Fibroblast of skin of back (primary cell): ENCODE measurements at places on chromosomes 11 and 22.

DNA sequence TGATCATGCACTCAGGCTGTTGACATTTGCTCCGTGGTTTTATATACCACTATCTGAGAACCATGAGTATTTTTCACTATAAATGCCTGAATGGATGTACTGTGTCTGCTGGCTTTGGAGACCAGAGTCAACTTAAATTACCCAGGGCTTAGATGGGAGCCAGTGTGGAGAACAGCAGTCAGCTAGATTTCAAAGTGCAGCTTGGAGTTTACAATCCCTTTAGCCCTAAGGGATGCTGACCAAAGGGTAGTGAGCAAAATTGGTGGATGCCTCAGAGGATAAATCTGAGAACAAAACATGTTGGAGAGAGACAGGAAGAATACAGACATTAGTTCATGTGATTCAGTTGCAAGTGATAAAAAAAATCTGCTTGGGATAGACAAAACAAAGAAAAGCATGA, 327.5 kb downstream of the C11orf87 start:
- DNase-seq, result no peak

DNA sequence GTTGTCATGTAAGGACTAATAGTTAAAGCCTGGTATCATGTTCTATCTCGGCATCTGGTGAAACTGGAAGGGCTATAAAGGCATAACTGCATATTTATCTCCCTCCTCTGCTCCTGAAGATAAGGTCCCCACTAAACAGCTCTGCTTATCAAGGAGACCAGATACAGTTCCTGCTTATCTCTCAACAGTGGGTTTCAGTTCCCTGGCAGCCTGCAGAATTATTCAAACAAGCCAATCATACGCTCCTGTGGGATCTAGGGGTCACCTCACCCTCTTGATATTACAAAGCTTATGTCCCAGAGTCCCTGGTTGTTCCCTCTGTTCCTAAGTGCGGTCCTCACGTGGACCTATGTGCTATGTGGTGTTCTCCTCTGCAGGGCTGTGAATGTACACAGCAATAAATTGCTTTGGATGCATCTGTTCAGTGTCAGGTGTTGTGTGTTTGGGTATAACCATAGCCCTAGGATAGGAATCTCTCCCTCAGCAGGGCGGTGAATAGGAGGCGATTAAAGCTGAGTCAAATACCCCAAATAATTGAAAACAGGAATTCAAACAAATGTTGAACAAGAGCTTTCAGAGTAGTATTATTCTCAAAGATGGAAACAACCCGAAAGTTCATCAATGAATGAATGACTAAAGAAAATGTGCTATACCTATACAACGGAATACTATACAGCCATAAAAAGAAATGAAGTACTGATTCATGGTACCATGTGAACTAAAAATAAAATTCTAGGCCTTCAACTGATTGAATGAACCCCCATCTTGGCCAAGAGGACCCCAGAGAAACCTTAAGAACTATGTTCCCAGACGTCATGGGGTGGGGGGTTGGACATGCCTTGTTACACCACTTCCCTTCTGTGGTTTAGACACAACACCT, 3.1 kb upstream of the OOSP4A start:
- no peak for DNase-seq

DNA sequence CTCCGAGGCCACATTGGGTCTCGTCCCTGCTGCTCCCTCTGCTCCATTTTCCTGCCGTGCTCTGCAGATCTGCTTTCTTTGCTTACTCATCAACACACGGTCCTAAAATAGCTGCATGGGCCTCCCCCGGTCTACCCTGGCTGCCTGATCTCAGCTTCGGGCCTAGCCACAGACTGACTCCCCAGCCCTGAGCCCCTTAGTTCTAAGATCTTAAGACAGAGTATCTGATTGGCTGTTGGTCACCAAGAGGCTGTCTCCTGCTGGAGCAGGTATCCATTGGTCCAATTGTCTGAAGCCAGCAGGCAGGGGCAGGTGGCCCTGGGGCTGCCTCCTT, 53.7 kb upstream of the NECTIN1 start:
- peak; percentile 76 for DNase-seq

GRCh38 chr11:114925591-114925990, 247.3 kb downstream of the NXPE2 start:
- DNase-seq, result no peak

GRCh38 chr22:32803020-32803737, 1.7 kb downstream of the TIMP3 start:
- peak; percentile 77 for DNase-seq

GRCh38 chr11:20599221-20600019, at the start of gene SLC6A5:
TSS of gene SLC6A5 (plus strand) at chr11:20599608. CDS start at chr11:20599673, 65 bp downstream.
- peak; percentile 44 for DNase-seq

GRCh38 chr11:117606790-117607189, 190.2 kb downstream of the DSCAML1 start:
- no peak for DNase-seq

DNA sequence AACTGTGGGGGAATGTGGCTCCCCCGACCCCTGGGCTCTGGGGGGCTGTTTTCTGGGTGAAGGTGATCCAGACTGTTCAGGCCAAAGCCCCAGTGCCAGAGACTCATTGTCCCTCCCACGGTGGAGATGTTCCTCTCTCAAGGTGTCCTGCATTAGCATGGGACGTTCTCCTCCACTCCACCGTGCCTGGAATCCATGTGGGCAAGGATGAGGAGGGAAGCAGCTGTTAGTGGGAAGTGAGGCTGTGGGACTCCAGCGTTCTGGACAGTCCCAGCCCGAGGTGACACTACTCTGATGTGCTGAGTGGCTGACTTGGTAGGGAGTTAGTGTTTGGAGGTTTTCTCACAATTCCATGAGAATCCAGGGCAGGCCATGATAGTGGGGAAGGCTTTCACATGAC, 31.4 kb upstream of the CLDN5 start:
- DNase-seq, result no peak

- DNase-seq, result no peak
Measured at GRCh38 chr22:47257976-47258375, 495.5 kb downstream of the TBC1D22A start.

DNA sequence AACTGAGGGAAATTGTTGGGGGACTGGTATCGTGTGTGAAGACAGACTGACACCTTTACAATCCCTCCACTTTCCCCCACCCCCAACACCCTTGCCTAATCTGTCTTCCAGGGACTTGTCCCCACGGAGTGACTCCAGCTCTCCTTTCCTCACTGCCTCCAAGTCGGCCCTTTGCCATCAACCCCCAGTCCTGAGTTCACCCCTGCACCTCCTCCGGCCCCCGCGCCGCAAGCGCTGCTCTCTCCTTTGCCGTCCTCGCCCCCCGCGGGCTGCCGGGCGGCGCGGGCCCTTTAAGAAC, 183 bp upstream of the ABCG4 start:
- no peak for DNase-seq

DNA sequence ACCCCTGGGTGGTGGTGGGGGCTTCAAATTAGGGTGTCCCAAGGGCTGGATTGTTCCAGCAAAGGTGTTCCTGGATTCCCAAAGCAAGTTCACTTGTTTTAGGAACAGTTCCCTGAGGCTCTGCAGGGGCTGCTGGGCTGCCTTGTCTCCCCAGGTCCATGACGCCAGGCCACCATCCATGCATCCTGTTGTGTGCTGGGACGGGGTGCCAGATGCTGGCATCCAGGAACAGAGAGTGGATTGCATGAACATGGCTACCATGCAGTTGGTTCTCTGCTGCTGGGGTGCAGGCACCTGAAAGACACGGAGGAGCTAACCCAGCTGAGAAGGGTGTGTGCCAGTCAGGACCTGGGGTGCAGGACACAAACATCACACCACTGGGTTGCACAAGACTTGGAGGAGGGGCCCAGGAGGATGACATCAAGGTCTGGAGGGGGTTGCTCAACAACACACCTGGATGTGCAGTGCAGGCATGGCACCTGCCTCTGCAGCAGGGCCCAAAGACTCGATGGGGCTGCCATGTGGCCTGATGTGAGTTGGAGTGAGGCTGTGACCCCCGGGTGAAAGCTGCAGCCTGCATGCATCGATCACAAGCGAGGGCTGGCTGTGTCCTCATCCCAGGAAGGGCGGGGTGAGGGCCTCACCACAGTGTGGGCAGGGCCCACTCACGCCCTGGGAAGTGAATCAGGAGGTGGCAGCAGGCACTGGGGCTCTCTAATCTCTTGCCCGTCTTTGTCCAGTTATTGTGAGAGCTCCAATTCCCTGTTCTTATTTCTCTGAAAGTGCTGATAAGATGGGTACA, 74.0 kb upstream of the CLDN5 start:
- DNase-seq, result no peak

GRCh38 chr11:20125927-20126326, 34.3 kb downstream of the DBX1 start:
- DNase-seq, result peak; percentile 79

DNA sequence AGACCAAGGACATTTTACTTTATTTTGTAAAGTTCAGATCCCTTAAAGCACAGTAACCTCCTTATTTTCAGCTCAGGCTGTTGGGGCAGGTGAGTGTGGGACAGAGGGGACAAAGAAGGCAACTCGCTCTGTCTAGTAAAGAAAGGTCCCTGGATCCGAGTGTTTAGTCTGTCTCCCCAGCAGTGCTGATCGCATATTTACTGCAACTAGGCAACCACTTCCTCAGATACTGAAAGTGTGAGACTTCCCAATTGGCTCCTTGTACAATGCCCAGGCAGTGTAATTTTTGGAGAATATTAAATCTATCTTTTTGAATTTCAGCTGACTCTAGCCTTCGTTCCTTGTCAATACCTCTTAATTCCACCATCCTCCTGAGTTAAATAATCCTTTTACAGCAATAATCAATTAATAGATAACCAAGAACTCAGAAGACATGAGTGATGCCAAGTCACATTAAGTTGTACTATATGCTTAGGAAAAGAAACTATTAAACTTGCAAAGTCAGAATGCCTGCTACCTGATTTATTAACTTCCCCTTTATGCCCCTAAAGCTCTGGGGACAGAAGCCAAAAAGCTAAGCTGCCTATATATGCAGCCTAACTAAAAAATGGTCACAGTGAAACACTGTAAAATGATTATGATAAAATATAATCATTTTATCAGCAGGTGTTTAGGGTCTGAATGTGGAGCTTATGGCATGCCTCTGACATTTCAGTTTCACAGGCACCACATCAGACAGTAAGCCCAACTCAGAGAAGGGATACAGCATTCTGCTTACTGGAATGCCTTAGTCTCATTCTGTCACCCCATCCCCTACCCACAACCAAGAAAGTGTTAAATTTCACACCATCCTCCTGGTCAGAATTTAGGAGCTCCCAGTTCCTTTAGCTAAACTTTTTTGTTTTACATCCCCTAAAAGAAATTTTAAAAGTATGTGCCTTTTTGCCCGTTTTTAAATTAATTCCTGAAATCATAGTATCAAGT, 138.7 kb downstream of the TRIM44 start:
- DNase-seq, result no peak

- no peak for DNase-seq
Measured at GRCh38 chr11:73189315-73189714, 28.8 kb upstream of the P2RY2 start.

- no peak for DNase-seq
Measured at GRCh38 chr11:111077530-111078322, 167.8 kb upstream of the POU2AF2 start.

GRCh38 chr11:16603890-16604793, 134.3 kb upstream of the C11orf58 start:
- DNase-seq, result peak; percentile 43

DNA sequence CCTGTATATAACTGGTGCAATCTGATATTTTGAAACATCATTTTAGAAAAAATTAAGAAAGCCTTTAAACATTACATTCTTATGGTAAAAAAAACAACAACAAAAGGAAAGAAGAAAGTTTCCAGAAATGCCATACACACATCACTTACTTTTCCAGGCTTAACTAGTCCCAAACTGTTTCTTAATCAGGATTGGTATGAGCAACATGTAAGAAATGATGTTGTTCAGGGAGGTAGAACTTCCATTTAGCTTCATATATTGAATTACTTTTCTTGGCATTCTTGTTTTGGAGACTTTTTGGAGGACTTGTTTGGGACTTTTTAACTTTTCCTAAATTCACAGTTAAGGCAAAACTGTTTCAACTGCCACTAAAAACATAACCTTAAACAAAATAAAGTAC, 791.5 kb downstream of the METTL15 start:
- no peak for DNase-seq

- no peak for DNase-seq
Measured at GRCh38 chr11:57787920-57788702, 26.5 kb downstream of the CTNND1 start.

- DNase-seq, result no peak
Measured at GRCh38 chr11:84799112-84799511, 828.0 kb downstream of the DLG2 start.

DNA sequence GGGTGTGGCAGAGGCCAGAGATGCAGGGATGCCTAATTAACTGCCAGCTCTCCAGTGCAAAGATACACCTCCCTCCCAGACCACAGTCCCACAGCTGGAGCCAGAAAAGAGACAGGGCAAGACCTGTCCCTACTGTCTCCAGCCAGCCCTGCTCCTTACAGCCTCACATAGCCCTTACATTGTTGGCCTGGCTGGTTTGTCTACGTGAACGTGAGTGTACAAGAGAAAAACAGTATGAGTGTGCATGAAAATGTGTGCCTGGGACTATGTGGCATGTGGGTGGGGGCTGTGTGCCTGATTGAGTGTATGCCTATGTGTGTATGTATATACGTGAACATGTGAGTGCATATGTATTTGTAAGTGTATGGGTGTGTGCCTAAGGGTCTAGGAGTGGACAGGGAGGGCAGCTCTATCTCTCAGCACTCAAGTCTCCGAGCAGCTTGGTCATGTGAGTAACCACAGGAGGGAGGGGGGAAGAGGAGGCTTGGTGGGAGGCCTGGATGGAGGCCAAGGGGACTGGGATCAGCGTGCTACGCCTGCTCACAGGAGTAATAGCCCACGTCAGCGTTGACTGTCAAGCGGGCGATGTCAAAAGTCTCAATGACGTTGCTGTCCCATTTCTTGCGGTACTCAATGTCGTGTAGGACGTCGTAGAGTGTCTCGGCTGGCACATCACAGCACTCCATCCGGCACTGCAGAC, 6.6 kb upstream of the ARAP1 start:
- peak; percentile 92 for DNase-seq

- no peak for DNase-seq
Measured at GRCh38 chr11:1302461-1303125, 6.8 kb downstream of the TOLLIP start.

DNA sequence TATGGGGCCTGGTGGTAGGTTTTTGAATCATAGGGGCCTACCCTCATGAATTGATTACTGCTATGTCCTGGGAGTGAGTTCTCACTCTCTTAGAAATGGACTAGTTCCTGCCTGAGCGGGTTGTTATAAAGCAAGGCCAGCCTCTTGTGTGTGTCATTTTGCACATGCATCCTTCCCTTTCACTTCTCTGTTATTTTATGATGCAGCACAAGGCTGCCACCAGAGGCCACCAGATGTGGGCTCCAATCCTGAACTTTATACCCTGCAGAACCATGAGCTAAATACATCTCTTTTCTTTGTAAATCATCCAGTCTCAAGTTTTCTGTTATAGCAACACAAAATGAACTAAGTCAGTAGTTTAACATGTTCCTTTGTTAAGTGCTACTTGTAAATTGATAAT, 251.4 kb downstream of the BLID start:
- no peak for DNase-seq

DNA sequence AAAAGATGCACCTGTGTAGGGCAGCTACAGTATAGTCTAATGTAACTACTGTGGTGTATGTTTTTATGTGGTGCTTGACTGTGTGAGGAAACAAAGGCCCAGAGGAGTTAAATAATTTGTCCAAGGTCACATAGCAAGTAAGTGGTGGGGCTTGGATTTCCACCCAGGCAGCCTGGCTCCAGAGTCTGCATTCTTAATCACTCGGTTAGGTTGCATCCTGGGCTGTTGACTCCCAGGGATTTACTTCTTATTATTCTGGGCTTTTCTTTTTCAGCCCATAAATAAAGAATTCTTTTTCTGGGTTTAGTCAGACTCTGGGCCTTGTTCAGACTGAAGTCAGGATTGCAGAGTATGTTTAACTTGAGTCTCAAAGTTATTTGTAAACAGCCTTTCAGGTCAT, 82.1 kb downstream of the ARHGAP42 start:
- no peak for DNase-seq

GRCh38 chr11:9566561-9567063, 6.9 kb upstream of the WEE1 start:
- peak; percentile 37 for DNase-seq
